Coronary artery (tissue), 2 donors: ENCODE measurements at places on chromosomes 6 and 20.

- DNase-seq = no peak
Observed at GRCh38 chr6:20319520-20320357, 81.9 kb upstream of the E2F3 start.

DNA sequence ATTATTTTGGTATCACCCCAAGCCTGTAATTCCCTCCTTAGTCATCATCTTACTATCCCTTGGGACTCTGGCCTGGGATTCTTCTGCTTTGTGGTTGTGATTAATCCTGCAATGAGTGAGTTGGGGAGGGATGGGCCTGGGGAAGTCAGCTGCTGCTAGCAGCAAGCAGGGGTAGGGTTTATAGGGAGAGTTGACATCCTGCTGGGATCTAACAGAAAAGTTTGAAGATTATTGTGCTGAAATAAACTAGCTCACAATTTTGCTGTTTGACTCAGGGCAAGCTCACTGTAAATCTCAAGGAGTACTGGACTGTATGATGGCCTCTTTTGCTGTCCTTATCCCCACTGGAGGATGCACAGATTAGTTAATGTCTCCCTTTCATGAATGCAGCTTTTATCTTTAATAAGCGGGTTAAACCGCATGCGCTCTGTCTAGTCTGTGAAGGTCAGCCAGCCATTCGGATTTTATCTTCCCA is 83.4 kb downstream of the JARID2 start:
- no peak for DNase-seq

DNA sequence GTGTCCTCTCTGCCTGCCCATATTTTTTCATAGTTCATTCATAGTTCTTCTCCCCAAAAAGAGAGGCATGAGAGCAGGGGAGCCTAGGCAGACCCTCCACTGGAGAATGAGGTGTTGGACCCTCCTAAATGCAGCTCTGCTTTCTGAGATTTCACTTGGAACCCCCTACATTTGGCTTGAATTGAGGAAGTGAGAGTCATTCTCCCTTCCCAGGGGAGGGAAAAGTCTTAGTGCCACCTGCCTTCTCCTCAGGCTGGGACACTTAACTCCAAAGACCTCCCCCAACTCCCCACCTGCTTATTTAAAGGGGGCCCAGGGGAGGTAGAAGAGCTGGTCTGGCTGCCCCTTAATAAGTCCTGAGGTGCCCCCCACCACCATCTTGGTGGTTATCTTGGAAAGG is 78.2 kb downstream of the CHMP4B start:
- DNase-seq = no peak

GRCh38 chr20:44080064-44080463 is 106.9 kb downstream of the JPH2 start:
- no peak for DNase-seq

GRCh38 chr20:8709627-8710026 is 359.3 kb upstream of the PLCB4 start:
- no peak for DNase-seq

DNA sequence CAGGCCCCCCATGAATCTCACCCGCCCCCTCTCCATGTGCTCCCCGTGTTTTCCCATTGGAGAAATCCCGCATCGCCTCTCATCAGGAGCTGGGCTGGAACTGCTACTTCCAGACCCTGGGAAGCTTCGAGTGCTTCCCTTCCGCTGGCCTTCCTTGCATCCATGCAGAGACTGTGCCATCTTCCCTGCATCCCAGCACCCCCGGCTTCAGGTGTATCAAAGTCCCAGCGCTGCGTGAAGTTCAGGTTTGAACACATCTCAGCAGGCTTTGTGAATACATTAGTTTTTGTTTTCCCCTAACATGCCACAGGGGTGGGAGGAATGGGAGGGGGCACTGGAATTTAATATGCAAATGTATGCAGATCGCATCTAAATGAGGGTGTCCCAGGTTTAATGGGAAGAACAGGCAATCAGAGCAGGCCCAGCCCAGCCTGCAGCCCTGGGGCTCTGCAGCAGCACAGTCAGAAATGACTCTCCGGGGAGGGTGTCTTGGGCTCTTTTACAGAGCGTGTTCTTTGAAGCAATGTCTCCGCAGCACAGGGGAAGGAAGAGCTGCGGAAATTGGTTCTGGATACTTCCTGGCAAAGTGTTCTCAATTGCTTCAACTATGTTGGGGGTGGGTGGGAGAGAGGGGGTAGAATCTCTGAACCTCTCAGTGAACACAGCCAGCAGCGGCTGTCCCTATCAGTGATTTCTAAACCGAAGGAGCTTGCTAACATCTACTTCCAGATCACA is 8.3 kb upstream of the MMP9 start:
- DNase-seq = no peak
